Cardiac septum (tissue), 1 donor: ENCODE measurements at places on chromosomes 4 and X. TPM values are rescaled to one million over a fixed set of nuclear protein-coding genes. Genes with fewer than 3 reads are reported as not detected.
A peak's percentile ranks its signal among the peaks of the same experiment; 100 is the strongest.

PPP1R3F gene
- 23.4 TPM for total RNA-seq

MAGEA8 gene
- total RNA-seq: not detected

GRCh38 chr4:43763029-43763610, 685.5 kb downstream of the KCTD8 start:
- no peak for DNase-seq

MAGIX gene
- 3.4 TPM for total RNA-seq

- DNase-seq: no peak
Measured at GRCh38 chr4:148239494-148239985, 202.7 kb downstream of the NR3C2 start.

DNA sequence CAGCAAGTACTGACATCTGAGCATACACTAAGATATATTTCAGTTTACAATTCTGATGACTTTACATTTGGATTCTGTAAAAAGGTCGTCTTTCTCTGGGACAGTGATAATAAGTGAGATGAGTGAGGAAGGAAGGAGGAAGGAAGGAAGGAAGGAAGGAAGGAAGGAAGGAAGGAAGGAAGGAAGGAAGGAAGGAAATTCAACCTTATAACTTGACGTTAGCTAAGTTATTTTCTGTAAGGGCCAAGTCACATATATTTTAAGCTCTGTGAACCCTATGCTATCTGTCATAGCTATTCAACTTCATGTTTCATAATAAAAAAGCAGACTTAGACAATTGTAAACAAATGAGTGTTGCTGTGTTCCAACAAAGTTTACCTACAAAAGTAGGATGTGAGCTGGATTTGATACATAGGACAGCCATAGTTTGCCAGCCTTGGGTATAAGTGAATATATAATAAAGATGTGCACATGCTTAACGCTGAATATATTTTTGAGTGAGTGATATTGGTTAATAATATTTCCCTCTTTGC, 753.0 kb upstream of the NDST4 start:
- no peak for DNase-seq

TRO gene
- total RNA-seq: 4.6 TPM

- DNase-seq: no peak
Measured at GRCh38 chr4:164937576-164938270, 39.7 kb downstream of the TRIM61 start.

- DNase-seq: no peak
Measured at GRCh38 chrX:118212817-118213183, 96.2 kb upstream of the KLHL13 start.

- peak; percentile 85 for DNase-seq
Measured at GRCh38 chrX:40132751-40133150, 35.0 kb upstream of the BCOR start.

- no peak for DNase-seq
Measured at GRCh38 chr4:83178029-83178428, 63.5 kb upstream of the PLAC8 start.

DNA sequence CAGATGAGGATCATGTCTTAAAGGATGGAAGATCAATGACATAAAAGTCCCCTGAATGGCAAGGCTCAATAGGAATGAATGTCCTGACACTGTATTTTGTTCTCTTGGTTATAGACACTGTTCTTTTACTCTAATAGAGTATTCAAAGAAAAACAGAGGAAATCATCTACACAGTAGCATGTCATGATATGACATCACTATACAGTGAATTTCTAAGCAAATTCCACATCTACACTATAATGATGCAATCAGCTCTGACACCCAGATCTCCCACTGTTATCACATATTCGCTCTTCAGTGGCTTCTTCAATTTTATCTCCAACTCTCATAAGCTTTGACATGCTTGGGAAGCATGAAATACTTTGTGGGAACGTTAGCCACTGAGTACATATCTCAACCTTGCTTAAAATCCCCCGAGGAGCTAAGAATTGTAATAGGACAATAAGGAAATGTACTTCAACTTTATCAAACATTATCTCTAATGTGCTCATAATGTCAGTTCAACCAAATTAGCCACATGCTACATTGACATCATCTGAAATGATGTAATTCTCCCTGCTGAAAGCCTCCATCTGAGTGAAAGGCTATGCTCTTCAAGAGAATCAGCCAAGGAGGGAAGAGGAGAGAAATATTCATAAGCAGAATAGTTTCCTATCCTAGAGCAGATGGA, 139.6 kb upstream of the PTCHD1 start:
- no peak for DNase-seq

FABP2 gene
- total RNA-seq: 0.57 TPM
